Testis (tissue), 5 donors: ENCODE measurements at places on chromosomes 1 and 21. TPM values are rescaled to one million over a fixed set of nuclear protein-coding genes. Genes with fewer than 3 reads are reported as not detected.

Gene PADI2
- 0.99 TPM for total RNA-seq

Gene SNIP1
- total RNA-seq, result 51.4 TPM

Gene HPCAL4
- 24.5 TPM for total RNA-seq

Gene NUP210L
- total RNA-seq, result 23.0 TPM

Gene IVNS1ABP
- 94.6 TPM for total RNA-seq

Gene OSCP1
- 50.7 TPM for total RNA-seq

- H3K4me1 ChIP-seq, result peaks cover 7% of the 10 kb centered on the region
- H3K27me3 ChIP-seq, result no peaks in the 10 kb centered on the region
- H3K36me3 ChIP-seq, result no peaks in the 10 kb centered on the region
- H3K4me3 ChIP-seq, result no peak overlapping the region
- DNase-seq, result no peak
- no peak overlapping the region for H3K27ac ChIP-seq
Observed at GRCh38 chr1:228462560-228462959, 24.6 kb upstream of the RNF187 start.

- DNase-seq, result no peak
- no peaks in the 10 kb centered on the region for H3K27me3 ChIP-seq
- H3K36me3 ChIP-seq, result no peaks in the 10 kb centered on the region
- no peaks in the 10 kb centered on the region for H3K4me1 ChIP-seq
- no peak overlapping the region for H3K4me3 ChIP-seq
Observed at GRCh38 chr1:66788231-66788939, 12.7 kb downstream of the INSL5 start.

DNA sequence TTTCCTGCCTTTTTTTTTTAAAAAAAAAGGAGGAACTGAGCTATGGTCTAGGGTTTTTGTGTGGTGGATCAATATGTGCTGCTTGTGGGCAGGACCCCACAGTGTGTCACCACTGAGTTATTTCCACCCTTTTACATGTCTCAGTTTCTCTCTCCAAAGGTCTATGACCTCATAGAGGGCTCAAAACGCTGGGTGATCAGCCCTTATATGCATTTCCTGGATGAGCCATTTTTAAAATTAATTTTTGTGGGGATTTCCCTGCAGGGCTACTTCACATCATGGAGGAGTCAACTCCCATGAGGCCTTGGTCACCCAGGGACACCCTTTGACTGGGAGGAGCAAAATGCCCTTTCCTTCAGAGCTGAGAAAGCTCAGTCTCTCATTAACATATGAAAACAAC is 20.7 kb upstream of the HAO2 start:
- DNase-seq, result no peak
- no peaks in the 10 kb centered on the region for H3K27me3 ChIP-seq
- no peak overlapping the region for H3K4me3 ChIP-seq
- H3K4me1 ChIP-seq, result no peaks in the 10 kb centered on the region

- no peaks in the 10 kb centered on the region for H3K27me3 ChIP-seq
- no peaks in the 10 kb centered on the region for H3K4me1 ChIP-seq
- H3K4me3 ChIP-seq, result no peak overlapping the region
- no peaks in the 10 kb centered on the region for H3K36me3 ChIP-seq
- H3K27ac ChIP-seq, result no peak overlapping the region
- DNase-seq, result peak; percentile 97
Observed at GRCh38 chr21:44517175-44517899, 22.7 kb downstream of the KRTAP10-1 start.

- no peak overlapping the region for H3K4me3 ChIP-seq
- DNase-seq, result no peak
- H3K27ac ChIP-seq, result no peak overlapping the region
- no peaks in the 10 kb centered on the region for H3K27me3 ChIP-seq
- H3K4me1 ChIP-seq, result no peaks in the 10 kb centered on the region
Observed at GRCh38 chr1:115753830-115754229, 14.7 kb downstream of the CASQ2 start.

- no peak for DNase-seq
- H3K27ac ChIP-seq, result peak overlapping the region; percentile 93
Observed at GRCh38 chr1:183879494-183879893, 74.6 kb downstream of the RGL1 start.
